Muscle of leg (tissue), 16 donors: ENCODE measurements at places on chromosomes 7 and 10.

DNA sequence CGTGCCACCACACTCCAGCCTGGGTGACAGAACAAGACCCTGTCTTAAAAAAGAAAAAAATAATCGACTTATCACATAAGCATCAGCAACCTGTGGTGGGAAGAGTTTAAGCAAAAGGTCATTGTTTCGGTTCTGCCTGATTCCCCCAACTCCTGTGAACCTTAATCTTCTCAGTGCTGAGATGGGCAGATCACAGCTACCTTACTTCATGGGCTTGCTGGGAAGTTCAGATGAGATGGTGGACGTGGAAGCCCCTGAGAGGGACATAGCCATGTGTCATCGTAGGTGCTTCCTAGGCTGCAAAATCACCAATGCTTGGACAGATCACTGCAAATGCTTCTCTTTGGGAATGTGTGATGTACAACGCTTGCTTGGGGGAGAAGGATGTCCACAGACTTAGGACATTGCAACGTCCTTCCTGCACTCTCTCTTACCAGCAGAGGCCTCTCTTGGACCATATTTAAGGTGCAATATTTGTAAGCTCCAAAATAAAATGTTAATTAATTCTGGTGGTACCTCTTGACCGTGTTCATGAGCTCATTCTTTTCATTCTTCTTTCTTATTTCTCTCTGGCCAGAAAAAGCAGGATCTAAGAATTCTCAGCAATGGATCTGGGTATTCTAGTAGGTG is 8.6 kb downstream of the GJD4 start:
- peak; percentile 64 for DNase-seq

GRCh38 chr10:35480142-35480541 is 125.0 kb upstream of the GJD4 start:
- DNase-seq: no peak

GRCh38 chr10:9605231-9605630 is 1412.4 kb upstream of the CELF2 start:
- DNase-seq: no peak

DNA sequence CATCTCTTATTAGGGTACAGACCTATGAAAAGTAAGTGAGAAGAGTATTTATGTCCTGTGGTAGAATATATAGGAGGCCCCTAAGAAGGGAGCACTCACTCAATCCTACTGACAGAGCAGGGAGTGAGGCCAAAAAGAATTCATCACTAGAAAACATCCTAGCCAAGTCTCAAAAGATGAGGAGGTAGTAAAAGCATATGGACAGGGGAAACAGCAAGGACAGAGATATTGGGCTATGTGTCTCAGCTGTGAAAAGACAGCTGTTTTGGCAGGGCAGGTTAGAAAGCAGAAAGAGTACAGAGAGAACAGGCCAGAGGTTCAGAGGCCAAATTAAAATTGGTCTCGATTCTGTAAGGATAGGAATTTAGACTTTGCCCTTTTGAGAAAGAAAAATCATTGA is 548.3 kb upstream of the ANKRD30A start:
- peak; percentile 82 for DNase-seq

DNA sequence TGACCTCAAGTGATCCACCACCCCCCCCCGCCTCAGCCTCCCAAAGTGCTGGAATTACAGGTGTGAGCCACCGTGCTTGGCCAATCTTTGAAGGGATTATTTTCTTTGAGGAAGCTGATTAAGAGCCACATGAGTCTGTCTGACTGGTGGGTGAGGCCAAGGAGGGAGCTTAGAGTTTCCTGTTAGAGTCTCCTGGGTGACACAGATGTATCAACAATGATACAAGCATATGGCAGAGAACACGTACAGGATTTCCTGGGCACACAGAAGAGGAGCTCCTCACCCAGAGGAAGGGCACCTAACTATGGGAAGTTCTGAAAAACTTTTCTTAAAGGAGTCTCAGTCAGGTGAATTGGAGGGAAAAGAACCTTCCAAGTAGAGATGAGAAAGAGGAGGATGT is 69.4 kb downstream of the GOLGA7B start:
- no peak for DNase-seq

DNA sequence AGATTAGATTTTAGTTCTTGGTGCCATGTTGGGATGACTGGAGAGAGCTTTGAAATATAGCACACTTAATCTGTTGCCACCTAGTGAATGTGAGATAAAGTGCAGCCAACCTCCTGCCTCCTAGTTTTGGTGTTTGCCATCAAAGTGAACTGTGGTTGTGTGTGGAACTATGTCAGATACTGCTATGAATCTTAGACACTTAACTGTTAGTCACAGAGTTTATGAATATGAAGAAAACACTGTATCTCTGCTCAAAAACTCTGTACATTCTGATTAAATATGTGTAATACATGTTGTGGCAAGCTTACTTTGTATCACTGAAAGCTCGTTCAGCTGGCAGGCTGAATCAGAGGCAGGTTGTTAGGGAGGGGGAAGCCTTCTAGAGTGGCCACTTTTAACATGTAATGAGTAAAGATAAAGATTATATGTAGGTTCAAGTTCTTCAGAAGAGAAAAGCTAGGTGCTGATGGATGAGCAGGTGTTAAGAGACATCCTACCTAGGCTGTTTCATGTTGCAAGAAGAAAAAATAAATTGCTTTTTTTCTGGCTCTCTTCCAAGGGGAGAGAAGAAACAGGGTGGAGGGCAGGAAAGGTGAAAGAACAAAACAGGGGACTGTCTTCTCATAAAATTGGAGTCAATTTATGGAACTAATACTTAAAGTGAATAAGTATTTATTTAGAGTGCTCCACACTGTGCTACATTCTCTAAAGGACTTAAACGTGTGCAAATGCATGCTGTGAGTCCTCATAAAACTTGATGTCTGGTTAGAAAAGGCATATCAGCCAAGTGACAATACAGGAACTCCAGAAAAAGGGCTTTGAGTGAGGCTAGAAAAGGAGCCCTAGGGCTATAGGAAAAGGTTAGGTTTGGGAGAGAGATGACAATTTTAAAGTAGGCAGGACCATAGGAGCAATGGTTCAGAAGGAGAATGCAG is 14.1 kb upstream of the LAMB1 start:
- DNase-seq: no peak

- peak; percentile 32 for DNase-seq
Measured at GRCh38 chr10:10542477-10542876, 475.2 kb upstream of the CELF2 start.

DNA sequence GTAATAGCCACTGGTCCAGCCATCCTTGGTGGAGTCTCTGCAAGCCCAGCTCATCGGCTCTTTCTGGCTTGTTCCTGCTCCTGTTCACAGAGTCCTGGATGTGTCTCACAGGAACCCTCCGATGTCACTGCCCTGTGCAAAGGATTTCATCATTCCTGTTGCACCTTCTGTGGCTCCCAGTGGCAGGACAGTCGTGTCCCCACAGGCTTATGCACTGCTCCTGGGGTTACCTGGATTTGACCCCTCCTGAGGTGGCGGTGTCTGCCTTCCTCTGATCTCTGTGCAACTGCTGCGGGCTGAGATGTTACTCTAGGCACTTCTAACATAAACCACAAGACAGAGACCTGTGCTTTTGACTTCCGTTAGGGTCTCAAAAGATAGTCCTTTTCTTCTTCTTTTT is 30.6 kb downstream of the APBB1IP start:
- DNase-seq: no peak

- DNase-seq: peak; percentile 68
Measured at GRCh38 chr7:954330-955238, at the start of gene ADAP1. ADAP1 (minus strand) TSS chr7:954680; CDS start chr7:954477, 203 bp downstream.

GRCh38 chr10:132232023-132232951 is 45.5 kb downstream of the DPYSL4 start:
- peak; percentile 70 for DNase-seq

- DNase-seq: no peak
Measured at GRCh38 chr10:106111246-106111645, 1053.3 kb downstream of the SORCS1 start.

GRCh38 chr10:123800289-123800688 is 91.3 kb downstream of the CPXM2 start:
- peak; percentile 80 for DNase-seq

GRCh38 chr7:2476298-2476697 is at the start of gene GRIFIN:
GRIFIN (minus strand) TSS chr7:2476398; CDS start chr7:2476383, 15 bp downstream.
- DNase-seq: no peak

DNA sequence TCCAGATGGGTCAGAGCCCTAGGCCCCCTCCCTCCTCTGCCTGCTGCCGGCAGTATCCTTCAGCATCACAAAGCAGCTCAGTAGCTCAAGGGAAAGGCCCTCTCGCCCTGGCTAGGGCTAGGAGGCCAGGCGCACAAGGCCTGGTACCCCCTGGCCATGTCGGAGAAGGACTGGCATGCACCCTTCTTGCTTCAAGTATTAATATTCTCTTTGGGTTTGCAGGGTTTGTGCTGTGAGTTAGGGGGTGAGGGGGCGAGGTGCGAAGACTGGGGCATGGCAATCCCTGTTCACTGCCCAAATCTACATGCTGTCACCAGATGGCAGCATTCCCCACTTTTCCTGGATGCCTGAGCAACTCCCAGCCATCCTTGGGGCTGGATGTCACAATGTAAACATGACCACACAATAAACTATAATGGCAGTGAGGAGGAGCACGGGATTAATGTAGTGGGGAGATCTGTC is 105.2 kb downstream of the NEURL1 start:
- peak; percentile 85 for DNase-seq
